ENCODE measurements at places on chromosomes 11 and 22.

- DNase-seq, result no peak
Measured at GRCh38 chr22:44363980-44364750, 51.4 kb upstream of the SHISAL1 start.

DNA sequence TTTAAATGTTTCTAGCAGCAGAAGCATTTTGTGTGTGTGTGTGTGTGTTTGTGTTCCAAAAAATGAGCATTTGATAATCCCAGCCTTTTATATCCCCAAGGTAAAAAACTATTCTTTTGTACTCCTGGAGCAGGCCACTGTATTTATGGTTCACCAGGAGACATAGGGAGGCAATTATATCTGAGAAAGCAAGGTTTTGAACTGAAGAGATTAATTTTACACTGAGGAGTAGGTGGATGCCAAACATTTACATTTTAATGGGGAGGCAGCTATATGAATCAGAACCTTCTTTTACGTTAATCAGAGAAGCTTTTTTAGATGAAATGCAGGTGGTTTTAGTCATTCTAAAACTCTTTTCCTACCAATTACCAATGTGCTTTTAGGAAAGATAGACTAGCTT is 1374.0 kb upstream of the TENM4 start:
- no peak for DNase-seq

DNA sequence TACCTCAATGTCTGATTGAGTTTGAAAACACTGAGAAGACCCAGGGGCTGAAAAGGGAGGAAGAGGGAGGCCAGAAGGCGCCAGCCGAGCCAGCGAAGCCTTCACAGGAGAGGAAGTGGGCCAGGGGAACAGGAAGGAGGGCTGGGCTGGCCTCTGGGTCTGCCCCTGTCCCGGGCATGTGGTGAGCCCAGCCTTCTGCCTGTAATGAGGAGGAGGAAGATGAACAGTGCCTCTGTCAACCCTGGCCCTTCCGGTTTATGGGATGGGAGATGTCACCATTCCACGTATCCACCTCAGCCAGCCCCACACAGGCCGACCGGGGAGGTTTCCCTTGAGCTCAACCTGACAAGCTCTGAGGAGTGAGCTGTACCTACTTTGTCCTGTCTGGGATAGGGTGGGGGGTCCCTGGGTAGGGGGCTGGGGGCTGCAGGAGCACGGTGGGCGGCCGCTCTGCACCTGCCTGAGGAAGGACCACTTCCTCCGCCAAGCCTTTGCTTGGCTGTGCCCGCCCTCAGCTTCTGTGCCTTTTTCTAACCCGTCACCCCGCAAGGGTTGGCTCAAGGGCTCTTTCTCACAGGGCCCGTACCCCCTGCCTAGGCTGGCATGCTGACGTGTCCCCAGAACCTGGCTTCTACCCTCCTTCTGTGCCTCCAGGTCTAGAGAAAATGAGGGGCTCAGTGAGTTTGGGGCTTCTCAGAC is 2.0 kb downstream of the PARVG start:
- no peak for DNase-seq

DNA sequence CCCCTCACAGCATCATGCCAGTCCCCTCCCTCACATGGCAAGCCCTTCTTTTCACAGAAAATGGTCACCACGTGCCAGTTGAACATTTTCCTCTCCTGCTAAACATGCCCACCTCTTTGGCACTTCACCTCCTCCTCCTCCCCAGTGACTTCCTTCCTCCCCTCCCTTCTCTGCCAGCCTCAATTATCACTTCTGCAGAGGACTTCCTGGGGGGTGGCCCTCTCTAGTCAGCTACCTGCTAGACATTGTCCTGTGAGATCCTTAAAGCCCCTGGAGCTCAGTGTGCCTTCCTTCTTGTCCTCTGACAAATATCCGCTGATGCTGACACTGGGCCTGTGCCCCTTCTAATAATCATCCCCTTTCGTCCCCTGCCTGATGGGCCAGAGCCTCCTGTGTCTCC is 43.2 kb upstream of the E2F8 start:
- no peak for DNase-seq

DNA sequence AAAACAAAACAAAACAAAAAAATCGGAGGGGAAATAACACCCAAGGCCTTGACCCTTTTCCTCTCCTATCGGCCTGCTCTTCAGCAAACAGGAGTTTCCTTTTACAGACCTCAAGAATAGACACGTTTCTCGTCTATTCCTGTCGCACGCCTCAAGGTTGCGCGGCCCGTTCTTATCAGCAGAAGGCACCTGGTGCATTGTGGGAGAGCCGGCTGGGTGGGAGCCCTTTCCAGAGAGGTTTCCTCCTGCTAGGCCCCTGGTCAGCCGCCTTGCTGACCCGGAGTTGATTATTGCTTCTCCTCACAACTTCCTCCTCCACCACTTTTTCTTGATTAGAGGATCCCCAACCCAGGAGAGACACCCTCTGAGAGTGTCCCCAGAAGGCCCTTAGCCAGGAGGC is 497.3 kb downstream of the MIAT start:
- DNase-seq, result no peak

DNA sequence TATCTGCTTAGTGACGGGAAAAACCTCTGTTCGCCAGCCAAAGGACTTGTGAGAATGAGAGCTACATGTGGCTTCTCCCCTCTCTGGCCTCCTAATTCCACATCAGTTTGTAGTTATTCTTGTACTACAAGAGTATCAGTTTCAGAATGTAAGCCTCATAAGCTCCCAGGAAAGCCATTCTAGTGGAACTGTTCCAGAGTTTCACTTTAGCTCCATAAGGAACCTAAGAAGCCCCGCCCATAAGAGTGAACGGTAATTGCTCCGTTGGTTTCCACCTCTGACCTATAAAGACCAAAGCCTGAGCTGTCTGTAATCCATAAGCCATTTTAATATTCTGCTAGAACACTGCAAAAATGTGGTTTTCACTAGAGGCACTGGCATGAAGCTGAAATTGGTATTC is 53.0 kb downstream of the SIK3 start:
- DNase-seq, result peak; percentile 35

DNA sequence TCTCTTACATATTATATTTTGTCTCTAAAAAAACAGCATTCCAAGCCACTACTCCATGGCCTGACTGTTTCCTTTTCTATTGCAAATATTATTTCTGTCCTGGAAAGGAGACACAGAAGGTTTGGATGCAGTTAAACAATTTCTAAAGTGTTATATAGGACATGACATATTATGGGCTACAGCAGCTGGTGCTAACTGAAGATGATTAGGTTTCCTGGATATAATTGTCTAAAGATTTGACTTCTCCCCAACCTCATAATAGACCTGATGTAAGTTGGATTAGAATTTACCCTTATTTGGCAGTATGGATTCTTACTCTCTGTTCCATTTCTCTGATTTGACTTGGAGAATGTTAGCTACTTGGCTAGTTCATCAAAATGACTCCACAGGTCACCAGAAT is 90.2 kb downstream of the BBOX1 start:
- no peak for DNase-seq

GRCh38 chr11:1522081-1522424 is 35.5 kb upstream of the MOB2 start:
- DNase-seq, result no peak

DNA sequence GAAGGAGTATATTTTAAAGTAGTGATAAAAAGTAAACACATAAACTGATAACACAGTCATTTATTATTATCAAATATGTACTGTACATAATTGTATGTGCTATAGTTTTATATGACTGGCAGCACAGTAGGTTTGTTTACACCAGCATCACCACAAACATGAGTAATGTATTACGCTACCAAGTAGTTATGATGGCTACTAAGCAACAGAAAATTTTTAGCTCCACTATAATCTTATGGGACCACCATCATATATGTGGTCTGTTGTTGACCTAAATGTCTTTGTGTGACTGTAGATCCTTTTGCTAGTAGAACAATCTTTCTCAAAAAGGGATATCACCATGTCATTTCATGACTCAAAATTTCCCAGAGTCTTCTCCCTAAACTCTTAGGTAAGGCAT is 93.5 kb downstream of the LARGE2 start:
- DNase-seq, result no peak

All from fibroblast of skin of left quadriceps (primary cell).